ENCODE measurements at places on chromosomes 5 and 9.
A peak's percentile ranks its signal among the peaks of the same experiment; 100 is the strongest.

DNA sequence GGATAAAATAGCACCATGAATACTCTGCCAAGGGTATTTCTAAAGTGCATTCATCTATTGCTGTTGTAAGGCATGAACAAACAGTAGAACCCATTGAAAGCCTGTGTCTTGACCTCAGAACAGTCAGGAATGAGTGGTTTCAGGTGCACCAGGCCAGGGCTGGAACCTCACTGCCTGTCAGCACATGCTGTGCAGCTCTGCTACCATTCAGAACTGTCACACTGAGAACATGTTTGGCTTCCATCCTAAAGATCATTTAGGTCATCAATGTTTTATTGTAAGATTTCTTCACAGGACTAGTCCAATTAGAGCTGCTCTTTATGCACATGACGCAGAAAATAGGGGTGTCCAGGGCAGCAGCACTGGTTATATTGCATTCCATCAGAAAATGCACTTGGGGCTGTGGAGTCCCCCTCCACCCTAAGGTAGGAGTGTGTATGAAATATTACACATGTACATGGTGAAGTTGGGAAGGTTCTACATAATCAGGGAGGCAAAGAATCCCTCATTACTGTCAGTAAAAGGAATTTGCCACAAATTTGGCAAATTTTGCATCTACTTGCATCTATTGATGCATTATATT lies 408.0 kb downstream of the CTNND2 start:
- no peak for DNase-seq

DNA sequence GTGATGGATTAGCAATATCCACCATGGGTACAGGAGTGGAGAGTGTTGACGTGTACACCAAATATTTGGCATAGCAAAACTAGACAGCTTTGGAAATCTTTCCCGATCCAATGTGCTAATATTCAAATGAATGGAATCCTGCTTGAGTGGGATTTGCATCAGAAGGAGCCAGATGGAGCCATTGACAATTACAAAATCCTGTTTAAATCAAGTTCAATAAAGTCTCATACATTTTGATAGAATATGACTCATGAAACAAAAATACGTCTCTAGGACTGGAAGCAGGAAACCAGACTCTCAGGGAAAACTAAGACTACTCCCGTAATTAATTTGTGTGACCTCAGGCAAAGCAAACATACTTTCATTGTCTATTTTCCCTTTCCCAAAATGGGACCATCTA lies 13.0 kb downstream of the TNC start:
- peak; percentile 8 for DNase-seq

- no peak for DNase-seq
Measured at GRCh38 chr9:110575945-110576344, 3.6 kb downstream of the SVEP1 start.

GRCh38 chr5:143491646-143492045 lies 88.2 kb upstream of the NR3C1 start:
- no peak for DNase-seq

GRCh38 chr5:127419683-127420257 lies 97.7 kb upstream of the PRRC1 start:
- DNase-seq = no peak

DNA sequence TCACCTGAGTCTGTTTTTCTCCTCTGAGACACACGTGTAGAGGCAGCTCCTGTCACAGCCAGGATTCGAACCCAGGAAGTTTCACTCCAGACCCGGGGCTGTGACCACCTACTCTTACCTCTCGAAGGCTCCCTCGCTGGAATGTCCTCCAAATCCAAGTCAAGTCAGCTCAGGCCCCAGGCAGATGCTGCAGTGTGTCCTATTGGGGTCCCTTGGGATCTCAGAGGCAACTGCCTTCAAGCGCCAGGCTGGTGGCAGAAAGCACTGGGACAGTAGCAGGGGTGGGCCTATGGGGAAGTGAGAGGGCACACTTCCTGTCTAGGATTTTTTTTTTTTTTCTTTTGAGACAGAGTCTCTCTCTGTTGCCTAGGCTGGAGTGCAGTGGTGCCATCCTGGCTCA lies 762 bp upstream of the ST6GALNAC4 start:
- DNase-seq = no peak

- peak; percentile 74 for DNase-seq
Measured at GRCh38 chr5:149855366-149855765, 89.2 kb downstream of the PDE6A start.

DNA sequence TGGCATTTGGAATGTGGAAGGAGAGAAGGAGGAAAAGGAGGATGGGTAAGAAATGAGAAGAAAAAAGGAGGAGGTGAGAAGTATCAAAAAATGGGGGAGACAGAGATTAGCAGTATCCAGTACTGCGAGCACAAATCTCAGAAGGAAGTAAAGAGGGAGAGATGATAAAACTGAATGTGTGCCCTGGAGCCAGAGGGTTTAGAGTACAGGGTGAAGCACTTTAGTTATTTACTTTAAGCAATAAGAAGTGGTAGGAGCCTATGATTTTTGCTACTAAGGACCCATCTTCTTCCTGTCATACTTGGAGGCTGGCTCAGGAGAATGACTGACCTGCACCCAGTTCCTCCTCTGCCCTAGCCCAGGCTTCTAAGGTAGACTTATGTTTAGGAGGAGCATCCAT lies 94.9 kb downstream of the ADRB2 start:
- no peak for DNase-seq

DNA sequence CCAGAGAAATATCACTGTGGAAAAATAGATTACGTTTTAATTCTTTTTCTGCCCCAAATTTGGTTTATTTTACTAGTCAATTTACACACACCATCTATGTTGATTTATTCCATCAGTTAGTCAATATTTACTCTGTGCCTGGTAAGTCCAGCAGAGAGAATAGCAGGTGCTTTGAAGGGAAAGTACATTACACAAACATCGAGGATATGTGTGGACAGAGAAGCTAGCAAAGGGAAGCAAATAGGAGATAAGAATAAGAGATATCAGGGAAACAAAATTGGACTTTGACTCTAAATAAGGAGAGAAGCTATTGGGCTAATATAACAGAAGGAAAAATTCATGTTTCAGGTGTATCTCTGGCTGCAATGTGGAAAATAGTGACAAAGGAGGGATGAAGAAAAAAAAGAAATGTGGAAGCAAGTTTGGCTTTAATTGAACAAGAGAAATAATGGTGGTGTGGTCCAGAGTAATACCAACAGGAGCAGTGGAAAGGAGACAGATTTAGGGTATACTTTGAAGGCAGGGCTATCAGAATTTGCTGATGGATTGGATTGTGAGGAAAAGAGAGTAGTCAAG lies 587.7 kb upstream of the CDH6 start:
- DNase-seq = peak; percentile 99

- no peak for DNase-seq
Measured at GRCh38 chr5:17918373-17919104, 284.3 kb downstream of the TAF11L14 start.

DNA sequence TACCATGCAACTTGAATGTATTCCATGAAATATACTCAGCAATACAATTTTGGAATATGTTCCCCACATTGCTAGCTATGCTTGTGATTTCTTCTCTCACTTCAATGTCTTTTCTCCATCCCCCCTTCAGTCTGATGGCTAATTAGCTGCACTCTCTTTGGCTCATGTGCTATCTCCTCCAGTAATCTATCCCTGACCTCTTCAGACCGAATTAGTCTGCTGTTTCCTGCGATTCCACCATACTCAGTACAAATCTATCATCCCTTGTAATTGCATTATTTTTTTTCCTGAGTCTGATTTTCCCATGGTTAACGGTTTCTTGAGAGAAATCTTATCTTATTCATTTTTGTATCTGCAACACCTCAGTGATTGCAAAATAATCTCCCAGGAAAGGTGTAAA lies 360.7 kb upstream of the CDH10 start:
- no peak for DNase-seq
